ENCODE measurements at places on chromosomes 5 and 9.
A peak's percentile ranks its signal among the peaks of the same experiment; 100 is the strongest.

GRCh38 chr9:13816837-13817236, 497.1 kb downstream of the NFIB start:
- DNase-seq: no peak

DNA sequence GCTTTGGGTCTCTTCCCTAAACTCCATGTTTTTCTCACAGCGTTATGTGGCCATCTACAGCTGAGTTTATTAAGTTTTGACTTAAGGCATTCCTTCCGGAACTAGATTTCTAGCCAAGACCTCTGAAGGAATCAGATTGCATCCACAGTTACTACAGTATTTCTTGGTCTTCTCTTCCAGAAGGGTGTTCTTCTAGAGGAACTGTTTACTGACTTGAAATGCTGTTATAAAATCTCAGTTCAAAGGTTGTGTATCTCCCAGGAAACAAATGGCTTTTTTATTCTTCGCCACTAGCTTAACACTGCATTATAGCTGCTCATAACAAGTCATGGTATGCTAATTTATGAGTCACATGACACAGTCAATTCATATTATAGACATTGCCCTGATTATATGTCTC, 55.3 kb upstream of the RAD23B start:
- no peak for DNase-seq

GRCh38 chr5:142737179-142737578, 33.0 kb upstream of the ARHGAP26 start:
- DNase-seq: no peak

DNA sequence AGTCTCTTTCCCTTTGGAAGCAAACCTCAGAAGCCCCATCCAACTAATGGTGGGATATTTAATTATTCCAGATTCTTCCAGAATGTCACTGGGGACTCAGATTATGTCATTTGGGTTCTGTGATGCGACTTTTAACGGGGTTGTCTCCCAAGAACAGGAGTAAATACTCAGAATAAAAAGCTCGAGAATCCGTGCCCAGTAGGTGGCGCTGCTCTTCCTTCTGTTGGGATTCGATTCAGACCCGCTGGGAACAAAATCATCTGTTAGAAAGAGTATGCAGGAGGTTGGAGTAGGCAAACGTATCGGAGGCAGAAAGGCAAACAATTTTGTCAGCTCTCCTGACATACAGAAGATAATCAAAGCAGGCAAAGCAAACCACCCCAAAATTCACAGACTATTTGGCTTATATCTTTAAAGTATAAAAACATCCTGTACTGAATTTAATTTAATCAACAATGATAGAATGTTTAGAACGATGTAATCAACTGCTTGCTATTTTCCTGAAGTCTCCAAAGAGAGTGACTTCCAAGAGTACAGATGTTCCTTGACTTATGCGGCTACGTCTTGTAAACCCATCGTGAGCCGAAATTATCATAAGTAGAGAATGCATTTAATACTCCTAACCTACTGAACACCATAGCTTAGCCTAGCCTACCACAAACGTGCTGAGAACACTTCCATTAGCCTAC, 169.8 kb upstream of the RAI14 start:
- DNase-seq: peak; percentile 29

DNA sequence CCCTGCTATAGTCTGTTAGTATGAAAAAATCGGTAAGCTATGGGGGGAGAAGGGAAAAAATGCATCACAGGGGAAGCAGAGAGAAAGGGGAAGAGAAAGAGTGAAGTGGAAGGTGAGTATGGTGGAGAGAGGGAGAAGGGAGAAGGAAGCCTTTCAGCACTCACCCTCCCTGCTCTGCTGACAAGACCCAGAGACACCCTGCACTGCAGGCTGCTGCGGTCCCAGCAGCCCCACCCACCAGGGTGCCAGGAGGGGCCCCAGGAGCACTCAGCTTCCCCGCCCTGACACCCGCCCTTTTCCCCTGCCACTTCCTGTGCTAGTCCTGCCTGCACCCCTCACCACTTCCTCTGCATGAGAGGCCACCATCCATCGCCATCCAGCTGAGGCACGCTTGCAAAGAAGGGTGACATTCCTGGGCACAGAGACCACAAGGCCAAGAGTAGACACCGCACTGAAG, 12.7 kb downstream of the STK10 start:
- peak; percentile 26 for DNase-seq

DNA sequence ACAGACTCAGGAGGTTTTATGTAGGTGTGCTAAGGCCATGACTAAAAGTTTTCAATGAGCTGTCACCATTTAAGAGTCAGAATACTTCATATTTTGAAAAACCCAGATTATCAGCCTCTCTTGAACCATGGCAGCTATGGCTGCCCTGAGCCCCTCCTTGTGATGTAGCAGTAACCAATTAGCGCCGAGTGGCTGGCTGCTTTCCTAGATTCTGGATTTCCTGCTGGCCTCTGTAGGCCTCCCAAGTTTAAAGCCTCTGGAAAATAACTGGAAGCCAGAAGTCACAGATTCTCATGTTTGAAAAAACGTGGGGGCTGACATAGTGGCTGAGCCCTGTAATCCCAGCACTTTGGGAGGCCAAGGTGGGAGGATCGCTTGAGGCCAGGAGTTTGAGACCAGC, 25.5 kb downstream of the DAB2IP start:
- no peak for DNase-seq

DNA sequence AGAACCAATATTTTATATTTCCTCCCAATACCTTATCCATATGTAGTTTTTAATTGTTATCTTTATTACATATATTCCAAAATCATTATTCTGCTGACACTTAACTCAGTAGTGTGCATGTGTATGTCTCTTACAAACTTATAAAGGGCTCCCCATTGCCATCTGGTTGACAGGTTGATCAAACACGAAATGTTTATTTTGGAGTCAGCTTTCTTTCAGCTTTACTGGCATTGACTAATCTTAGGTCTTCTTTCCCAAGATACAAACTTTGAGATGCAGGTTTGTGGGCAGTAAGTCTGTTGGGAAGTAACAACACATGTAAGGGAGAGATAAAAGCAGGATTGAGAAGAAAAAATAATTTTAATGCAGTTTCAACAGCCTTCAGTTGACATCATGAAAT, 716.0 kb upstream of the CHD1 start:
- no peak for DNase-seq

DNA sequence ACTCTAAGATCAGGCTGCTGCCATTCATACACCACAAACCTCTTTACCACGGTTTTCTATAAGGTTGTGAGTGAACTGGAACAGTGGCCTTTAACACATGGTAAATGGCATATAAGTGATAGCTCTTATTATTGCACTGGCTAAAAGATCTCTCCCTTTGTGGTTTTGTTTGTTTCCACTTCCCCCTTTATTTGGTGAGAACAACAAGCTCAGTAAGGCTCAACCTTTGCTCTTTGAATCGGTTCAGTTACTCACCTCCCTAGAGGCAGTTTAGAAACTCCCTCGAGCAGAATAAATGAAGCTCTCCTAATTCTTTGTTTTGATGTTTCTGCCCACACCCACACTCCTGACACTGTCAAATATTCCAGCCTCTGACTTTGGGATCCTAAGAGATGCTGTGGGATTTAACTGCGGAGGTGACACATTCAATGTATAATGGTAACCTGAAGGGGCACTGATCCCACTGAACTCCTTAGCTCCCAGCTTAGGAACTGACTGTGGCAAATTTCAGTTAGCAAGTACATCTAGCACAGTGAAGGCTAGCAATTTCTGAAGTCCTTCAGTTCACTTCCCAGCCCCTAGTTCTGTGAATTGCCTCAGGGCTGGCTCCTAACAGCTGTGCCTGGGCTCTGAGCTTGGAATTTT, 22.5 kb upstream of the RAD23B start:
- DNase-seq: no peak

- no peak for DNase-seq
Observed at GRCh38 chr9:78363221-78363620, 66.3 kb downstream of the PSAT1 start.

GRCh38 chr5:71475788-71476384, 20.4 kb downstream of the BDP1 start:
- DNase-seq: no peak

GRCh38 chr5:158172005-158172404, 313.1 kb upstream of the CLINT1 start:
- no peak for DNase-seq

Data from activated naive CD4-positive, alpha-beta T cell (primary cell).